Lung (tissue), 17 donors: ENCODE measurements at places on chromosomes 2 and 18.

- no peak for DNase-seq
Measured at GRCh38 chr18:41587976-41588375, 367.1 kb upstream of the PIK3C3 start.

- DNase-seq: no peak
Measured at GRCh38 chr18:42184685-42185477, 229.8 kb downstream of the PIK3C3 start.

DNA sequence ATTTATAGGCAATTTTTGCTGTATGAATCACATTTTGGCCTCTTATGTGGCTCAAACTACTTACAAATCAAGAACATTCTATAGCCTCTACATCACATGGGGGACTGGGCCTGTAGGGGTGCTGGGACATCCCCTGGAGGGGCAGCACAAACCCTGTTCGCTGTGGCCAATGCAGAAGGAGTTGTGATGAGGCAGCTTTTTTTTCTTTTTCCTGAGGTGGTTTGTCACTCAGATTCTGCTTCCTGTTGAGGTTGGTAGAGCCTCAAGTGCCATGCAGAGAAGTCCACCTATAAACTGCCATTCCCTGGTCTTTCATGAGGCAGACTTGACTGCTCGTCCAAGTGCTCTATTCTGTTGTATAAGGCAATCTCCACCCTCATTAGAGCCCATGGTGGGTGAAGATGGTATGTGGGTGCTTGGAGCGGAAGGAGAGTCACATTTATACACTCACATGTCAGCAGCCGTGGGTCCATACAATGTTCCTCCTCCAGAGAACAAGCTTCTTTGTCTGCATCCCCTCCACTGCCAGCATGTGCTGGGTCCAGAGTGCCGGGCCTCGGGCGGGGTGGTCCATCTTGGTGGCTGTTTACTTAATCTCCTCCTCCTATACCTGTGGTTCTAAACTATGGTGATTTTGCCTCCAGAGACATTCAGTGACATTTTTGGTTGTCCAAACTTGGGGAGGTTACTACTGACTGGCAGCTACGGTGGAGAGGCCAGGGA lies 120.3 kb downstream of the ACOXL start:
- no peak for DNase-seq

DNA sequence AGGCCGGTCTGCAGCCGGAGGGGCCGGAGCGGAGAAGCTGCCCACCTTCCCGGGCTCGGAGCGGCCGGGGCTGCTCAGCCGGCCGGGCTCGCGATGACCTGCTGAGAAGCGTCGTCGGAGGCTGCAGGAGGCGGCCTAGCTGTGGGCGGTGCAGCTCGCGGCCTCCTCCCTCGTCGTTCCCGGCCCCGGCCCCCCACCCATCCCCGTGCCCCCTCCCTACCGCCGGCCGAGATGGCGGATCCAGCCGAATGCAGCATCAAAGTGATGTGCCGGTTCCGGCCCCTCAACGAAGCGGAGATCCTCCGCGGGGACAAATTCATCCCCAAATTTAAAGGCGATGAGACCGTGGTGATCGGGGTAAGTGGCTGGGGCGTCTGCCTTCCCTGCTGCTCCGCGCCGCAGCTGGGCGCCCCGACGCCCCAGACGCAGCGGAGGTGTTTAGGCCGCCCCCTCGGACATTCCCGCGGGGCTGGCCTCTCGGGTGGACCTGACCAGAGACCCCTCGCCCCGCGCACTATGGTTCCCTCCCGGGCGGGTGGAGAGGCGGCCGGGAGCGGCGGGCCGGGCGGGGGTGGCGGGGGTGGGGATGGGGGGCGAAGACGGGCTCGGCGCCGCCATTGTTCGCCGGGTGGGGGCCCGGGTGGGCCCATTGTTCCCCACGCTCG lies 492 bp downstream of the KIF5C start:
- no peak for DNase-seq

DNA sequence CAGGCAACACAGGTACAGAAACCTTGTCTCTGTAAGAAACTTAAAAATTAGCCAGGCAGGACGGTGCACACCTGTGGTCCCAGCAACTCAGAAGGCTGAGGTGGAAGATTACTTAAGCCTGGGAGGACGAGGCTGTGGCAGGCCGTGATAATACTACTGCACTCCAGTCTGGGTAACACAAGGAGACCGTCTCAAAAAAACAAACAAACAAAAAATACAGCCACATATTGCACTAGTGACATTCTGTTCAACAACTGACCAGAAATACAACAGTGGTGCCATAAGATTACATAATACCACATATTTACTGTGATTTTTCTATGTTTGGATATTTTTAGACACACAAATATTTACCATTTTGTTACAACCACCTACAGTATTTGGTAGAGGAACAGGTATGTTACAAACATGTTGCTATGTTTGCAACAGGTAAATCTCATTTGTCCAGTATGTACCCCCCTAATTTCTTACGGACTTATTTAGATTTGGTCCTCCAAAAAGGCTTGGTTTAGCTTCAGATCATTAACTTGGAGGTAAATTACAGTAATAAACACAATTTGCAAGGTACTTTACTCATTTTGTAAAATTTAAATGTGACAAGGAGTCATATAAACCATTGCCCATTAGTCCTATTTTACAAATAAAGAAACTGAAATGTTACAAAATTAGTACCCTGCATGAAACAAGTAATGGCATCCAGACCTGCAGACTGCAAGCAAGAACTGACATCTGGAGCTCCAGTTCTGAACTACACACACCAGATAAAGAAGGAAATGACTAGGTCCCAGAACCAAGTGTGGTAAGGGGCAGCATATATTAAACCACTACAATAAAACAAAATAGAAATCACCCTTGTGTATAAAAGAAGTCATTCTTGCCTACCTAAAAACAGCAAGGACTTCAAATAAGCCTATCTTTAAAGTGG lies 36.8 kb downstream of the TRIP12 start:
- no peak for DNase-seq

DNA sequence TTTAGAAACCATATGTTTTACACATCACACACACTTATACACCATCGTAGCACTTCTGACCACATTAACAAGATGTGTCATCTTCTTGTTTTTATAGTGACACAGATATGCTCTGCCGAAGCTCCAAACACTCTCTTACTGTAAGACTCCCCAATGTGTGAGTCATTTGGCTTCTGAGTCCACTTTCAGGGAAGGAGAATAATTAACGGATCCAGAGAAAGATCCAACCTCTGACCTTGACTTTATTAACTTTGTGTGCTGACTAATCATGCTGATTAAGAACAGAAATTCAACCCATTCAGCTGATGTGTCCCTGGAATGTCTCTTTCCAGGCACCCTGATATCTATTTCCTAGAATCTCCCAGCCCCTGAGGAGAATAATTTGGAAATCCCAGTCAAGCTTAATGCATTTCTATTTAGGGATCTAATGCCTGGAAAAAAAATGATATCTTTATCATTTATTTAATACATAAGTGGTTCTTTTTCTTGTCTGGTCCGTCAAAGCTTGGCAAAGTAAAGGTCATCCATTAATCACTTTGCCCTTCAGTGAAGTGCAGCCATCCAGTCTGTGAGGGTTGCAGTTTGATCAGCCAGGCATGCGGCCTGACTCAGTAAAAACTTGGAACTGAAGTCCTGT lies 615.8 kb upstream of the SYT4 start:
- no peak for DNase-seq

DNA sequence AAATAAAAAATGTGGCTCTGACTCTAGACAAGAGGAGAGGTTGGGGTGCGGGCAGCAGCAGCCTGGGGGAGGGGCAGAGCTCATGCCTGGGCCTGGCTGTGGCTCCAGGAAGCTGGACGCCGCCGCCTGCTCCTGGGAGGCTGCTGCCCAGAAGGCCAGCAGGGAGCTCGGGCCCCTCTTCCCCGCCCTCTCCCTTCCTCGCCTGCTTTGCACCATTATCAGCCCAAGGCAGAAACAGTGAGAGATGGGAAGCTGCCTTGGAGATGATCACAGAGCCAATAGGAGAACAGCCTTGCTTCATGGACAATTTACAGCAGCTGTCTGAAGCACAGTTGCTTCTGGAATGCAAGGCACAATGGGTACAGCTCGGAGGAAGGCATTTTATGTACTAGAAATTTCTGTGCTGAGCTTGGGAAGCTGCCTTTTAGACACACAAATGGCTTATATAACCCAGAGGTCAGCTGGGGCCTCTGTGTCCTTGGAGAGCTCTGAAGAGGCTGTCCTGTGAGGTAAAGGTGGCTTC lies 55.3 kb upstream of the AFF3 start:
- peak; percentile 82 for DNase-seq

GRCh38 chr2:14303366-14304115 lies 329.0 kb upstream of the LRATD1 start:
- DNase-seq: no peak

- DNase-seq: no peak
Measured at GRCh38 chr18:40036861-40037260, 1918.2 kb upstream of the PIK3C3 start.

DNA sequence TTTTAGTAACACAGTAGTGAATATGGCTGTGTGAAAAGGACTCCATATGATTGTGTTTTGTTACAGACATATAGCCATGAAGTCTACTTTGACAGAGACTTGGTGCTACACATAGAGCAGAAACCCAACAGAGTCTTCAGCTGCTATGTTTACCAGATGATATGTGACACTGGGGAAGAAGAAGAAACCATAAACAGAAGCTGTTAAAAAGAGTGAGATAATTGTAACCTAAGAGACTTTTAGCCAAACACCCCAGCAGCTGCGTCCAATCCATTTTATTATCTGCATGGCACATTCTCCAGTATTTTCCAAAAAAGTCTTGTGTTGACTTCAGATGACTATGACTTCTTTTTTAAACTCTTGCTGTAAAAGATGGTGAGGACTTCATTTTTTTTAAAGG lies 41.4 kb upstream of the CYBRD1 start:
- no peak for DNase-seq

- DNase-seq: no peak
Measured at GRCh38 chr2:175837046-175837445, 165.0 kb downstream of the LNPK start.

DNA sequence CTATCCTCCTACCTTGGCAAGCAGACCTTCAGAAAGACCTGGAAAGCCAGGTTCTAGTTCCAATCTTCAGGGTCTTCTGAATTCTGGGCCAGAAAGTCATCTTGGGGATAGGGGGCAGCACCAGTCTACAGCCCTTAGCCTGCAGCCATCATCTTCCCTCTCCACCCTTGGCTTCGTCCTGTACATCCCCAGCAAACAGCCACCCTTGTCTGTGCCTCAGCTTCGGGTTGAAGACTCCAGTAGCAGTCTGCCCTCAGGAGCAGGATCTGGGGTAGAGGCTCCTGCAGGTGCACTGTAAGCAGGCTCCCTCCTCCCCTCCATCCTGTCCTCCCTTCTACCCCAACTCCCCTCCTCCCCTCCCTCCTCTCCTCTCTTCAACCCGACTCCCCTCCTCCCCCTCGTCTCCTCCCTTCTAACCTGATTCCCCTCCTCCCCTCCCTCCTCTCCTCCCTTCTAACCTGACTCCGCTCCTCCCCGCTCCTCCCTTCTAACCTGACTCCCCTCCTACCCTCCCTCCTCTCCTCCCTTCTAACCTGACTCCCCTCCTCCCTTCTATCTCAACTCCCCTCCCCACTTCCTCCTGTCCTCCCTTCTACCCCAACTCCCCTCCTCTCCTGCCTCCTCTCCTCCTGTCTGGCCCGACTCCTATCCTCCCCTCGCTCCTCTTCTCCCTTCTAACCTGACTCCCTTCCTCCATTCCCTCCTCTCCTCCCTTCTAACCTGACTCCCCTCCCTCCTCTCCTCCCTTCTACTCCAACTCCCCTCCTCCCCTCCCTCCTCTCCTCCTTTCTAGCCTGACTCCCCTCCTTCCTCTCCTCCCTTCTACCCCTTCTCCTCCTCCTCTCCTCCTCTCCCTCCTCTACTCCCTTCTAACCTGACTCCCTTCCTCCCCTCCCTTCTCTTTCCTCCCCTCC lies 90.1 kb upstream of the SMAD2 start:
- DNase-seq: no peak

DNA sequence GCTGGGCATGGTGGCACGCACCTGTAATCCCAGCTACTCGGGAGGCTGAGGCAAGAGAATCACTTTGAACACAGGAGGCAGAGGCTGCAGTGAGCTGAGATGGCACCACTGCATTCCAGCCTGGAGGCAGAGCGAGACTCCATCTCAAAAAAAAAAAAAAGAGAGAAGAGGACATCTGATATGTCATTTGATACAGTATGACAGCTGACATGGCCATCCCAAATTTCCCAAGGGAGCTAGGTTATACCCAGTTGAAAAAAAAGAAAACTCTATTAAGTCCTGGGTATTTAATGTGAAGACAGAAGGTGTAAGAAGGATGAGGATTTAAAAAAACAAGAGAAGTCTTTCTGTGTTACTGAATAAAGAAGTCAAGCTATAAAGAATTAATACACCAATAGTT lies 23.3 kb downstream of the CLASP1 start:
- no peak for DNase-seq
